NCI-H1694 (cell line): ENCODE measurements at places on chromosomes 7 and 10.

DNA sequence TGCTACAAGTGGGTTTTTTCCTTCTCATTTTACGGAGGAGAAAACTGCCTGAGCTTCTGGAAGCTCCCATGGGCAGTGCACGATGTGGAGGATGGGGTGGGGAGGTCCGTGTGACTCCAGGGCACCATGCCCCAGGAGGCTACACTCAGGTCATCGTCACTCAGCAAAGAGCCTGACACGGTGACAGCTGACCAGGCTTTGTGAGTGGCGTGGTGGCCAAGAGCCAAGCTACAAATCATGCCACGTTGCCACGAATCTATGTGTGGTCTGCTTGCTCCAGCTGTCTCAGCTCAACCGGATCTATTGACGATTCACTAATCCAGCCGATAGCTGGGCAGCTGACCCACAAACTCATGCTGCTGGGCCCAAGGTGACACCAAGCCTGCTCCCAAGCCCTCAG, 27.6 kb upstream of the C10orf71 start:
- no peak for DNase-seq

GRCh38 chr10:19891429-19891828, 75.2 kb downstream of the PLXDC2 start:
- no peak for DNase-seq

GRCh38 chr10:22053048-22053447, 49.5 kb upstream of the DNAJC1 start:
- DNase-seq, result no peak

DNA sequence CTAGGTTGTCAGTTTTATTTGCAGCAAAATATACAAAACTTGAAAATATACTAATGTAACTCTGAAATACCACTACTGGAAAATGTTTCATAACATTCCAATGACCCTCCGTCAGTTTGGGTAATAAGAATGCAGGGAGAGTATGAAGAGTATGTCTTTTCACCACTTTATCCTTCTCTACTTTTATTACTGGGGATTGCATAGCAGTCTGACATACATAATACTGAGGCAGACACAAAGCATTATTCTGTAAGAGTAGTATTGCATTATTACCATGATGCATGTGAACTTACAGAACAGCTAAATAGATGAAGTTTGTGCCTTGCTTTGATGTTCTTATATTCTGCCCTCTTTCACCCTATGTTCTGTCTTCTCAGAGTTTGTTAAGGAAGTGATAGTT, 151.8 kb upstream of the TPK1 start:
- DNase-seq, result no peak

DNA sequence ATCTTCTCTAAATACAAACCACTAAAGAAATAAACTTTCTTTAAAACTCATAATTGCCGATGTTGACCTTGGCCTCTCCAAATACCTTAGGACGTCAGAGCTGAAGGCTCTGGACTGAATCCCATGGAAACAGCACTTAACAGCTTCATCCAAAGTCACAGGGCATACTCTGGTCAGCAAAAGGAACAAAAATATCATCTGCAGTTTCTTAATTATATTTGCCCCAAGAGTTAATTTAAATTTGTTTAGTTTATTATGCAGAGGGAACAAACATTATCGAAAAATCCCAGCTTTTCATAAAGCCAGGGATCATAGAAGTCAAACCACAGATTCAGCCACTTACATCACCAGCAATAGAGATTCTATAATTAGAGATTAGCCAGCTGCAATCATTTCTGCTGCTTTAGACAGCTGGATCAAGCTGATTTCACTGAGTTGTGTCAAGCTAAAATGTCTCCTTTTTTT, 20.5 kb upstream of the FAM13C start:
- no peak for DNase-seq

DNA sequence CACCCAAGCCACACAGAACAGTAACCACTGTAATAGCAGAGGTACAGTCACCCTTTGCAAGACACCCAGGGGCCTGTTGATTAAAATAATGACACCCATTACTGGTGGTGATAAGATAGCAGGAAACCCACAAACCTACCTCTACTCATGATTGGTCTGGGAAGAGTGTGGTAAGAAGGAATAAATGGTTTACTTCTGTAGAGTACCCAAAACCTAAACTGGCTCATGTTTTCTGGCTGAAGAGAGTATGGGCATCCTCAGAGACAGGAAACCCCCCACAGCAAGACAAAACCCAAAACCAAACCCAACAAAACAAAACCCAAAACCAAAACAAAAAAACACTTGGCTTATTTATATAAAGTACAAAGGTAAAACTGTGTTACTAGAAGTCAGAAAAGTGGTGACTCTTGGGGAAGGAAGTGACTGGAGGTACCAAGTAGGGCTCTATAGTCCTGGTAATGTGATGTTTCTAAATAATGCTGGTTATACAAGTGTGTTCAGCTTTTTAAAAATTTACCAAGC, 15.5 kb upstream of the DNAJB12 start:
- no peak for DNase-seq
